Activated CD4-positive, CD25-positive, alpha-beta regulatory T cell (primary cell): ENCODE measurements at places on chromosomes 6 and 20.

DNA sequence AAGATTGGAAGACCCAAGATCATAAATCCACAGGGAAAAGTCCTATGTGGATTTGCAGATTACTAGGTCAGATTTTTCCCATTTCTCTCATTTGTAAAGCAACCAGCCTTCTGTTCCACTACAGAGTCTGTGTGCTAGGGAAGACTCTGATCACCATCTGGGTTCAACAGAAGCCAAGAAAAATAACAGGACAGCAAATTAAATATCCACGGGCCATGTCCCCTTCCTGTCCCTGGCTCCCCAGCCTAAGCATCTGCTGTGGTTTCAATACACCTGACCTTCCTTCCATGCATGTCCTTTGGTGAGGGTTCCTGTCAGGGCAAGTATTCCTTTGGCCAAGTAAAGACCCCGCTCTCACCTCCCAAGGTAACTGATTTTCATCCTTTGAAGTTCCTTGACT, 558.8 kb downstream of the KIF16B start:
- DNase-seq = no peak

DNA sequence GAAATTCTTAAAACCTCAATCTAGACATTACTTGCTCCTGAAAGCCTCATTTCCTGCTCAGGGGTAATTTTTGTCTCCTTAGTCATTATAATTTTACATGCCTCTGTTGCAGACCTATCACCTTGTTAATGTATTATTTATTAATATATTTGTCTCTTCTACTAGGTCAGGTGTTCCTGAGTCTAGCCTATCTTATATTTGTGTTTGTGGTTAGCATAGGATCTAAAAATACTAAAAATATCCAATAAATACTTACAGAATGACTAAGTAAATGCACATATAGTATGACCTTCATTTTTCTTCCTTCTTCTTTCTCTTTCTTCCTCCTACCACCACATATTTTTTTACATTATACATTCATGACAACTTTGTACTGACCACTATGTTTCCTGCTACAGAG, 268.9 kb upstream of the HS3ST5 start:
- no peak for DNase-seq

- no peak for DNase-seq
Measured at GRCh38 chr6:35498422-35499067, 1.7 kb upstream of the TEAD3 start.

DNA sequence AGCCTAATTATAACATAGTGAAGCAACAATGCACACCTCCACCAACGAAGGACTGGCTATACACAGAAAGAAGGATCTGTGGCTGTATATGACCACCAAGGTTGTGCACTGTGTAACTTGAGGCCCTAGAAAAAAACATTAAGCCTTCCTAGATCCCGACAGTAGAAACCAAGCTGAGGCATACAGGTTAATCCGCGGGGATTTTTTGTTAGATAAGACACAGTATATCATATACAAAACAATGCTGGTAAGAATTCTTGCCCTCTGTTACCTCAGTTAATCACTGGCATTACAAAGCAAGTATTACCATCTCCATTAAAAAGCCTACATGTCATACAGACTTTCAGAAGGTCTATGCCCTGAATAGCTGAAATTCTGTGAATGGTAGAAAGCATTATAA, 228.8 kb downstream of the TBC1D32 start:
- no peak for DNase-seq

- no peak for DNase-seq
Measured at GRCh38 chr6:11208267-11208666, 24.2 kb downstream of the NEDD9 start.

- no peak for DNase-seq
Measured at GRCh38 chr6:116877743-116878142, 701 bp downstream of the RFX6 start.

GRCh38 chr6:168116975-168117899, 38.2 kb upstream of the FRMD1 start:
- DNase-seq = no peak

DNA sequence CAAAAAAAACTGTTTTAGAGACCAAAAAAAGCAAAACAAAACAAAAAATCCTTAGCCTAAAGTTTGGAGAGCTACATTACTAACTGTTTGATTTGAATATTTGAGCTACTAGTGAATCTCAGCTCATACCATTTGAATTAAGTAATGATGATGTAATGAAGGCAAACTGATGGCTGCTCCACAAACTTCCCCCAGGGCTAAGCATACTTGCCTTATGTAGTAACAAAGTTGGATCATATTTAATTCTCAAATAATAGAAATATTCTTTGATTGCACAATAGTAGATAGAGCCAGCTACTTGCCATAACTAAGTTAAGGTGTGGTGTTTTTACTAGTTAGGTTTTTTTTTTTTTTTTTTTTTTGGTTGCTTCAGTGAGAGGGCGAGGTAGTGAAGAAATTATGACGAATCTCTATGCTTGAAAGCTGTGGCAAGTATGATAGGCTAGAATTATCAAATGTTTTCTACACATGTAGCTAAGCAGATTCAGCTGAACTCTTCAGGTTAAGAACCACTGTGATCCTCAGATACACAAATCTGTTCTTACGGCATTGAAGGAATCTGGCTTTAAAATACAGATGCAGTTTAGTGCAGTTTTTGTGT, 2.9 kb downstream of the RAB32 start:
- DNase-seq = no peak

DNA sequence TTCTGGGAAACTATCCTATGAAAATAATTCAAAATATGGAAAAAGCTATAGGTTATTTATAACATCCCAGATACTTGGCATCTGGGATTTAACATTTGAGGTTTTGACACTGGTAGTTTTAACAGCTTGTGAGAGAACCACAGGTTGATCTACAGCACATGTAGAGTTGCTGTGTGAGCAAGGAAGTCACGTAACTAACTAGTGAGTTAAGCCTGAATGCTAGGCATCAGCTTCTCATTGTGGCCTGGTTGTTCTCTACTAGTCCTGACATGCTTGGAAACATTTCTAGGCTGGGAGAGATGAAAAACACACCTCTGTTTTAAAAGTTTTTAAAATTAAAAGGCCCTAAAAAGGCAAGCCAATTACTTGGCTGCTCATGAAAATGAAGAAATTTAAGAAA, 28.2 kb downstream of the ESF1 start:
- DNase-seq = no peak

DNA sequence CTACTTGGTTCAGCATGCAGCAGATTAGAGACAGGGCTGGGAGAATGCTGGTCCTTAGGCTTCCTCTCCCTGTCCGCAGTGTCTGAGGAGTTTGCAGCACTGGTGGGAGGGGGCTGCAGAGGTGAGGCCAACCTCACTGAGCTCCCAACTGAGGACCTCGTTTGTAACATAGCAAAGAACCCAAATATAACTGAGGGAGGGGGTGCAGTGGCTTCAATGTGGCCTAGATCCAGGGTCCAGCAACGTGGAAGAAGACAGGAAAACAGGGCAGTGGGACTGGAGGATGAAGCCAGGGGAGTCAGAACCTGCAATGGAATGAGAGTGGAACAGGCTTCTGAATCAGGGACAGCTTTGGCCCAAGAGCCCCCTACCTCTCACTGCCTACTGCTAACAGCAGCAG, 84.3 kb upstream of the MAFB start:
- DNase-seq = no peak

- no peak for DNase-seq
Measured at GRCh38 chr20:1831606-1832005, 63.6 kb upstream of the SIRPA start.

GRCh38 chr20:63178889-63179686, 36.8 kb downstream of the YTHDF1 start:
- peak; percentile 34 for DNase-seq

DNA sequence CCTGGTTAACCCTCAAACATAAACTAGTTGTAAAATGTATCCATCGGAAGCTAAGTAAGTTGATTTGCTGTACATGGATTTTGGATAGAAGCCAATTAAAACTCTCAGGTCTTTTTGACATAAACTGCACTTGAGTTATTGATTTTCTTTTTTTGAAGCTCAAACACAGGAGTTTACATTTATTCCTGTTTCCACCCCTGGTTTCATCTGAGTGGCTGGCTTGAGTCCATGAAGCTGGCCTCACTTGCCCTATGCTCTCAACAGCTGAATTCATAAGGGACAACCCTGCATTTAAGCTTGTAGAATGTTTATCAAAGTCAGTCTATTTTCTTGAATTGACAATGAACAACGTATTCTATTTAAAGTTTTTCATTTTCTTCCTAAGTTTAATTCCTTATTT, 58.1 kb upstream of the PLEKHG1 start:
- no peak for DNase-seq

- no peak for DNase-seq
Measured at GRCh38 chr6:50995036-50995435, 176.4 kb downstream of the TFAP2B start.

- DNase-seq = no peak
Measured at GRCh38 chr6:15823838-15824414, 161.1 kb upstream of the DTNBP1 start.

- no peak for DNase-seq
Measured at GRCh38 chr6:35474131-35474941, 6.1 kb downstream of the RPL10A start.

GRCh38 chr6:36200154-36200891, 3.8 kb downstream of the BRPF3 start:
- no peak for DNase-seq

GRCh38 chr6:163344411-163344810, 70.1 kb upstream of the QKI start:
- DNase-seq = no peak

- DNase-seq = no peak
Measured at GRCh38 chr6:110485491-110485890, 9.1 kb upstream of the SLC22A16 start.

GRCh38 chr20:44586289-44586911, 4.0 kb downstream of the PKIG start:
- DNase-seq = no peak

GRCh38 chr6:128039543-128039942, 138.7 kb upstream of the THEMIS start:
- no peak for DNase-seq

- DNase-seq = no peak
Measured at GRCh38 chr6:170047823-170048222, 243.1 kb downstream of the DLL1 start.

GRCh38 chr6:24673625-24674024, 6.7 kb downstream of the ACOT13 start:
- no peak for DNase-seq

DNA sequence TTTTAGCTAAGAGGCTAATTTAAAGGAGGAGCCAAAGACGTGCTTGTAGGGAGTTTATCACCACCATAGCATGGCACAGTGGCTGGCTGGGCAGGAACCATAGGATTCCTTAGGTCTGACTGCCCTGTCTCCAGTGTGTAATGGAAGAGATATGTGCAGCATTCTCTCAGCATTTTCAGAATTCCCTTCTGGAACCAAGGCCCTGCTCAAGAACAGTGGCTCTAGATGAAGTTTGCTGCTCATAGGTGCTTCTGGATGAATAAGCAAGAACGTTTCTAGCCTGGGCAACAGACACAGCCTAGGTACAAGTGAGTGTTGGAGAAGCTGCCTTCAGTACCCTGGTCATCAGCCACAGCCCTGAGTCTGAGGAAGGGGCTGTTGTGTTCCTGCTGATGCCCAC, 69.1 kb downstream of the LCA5 start:
- DNase-seq = no peak

DNA sequence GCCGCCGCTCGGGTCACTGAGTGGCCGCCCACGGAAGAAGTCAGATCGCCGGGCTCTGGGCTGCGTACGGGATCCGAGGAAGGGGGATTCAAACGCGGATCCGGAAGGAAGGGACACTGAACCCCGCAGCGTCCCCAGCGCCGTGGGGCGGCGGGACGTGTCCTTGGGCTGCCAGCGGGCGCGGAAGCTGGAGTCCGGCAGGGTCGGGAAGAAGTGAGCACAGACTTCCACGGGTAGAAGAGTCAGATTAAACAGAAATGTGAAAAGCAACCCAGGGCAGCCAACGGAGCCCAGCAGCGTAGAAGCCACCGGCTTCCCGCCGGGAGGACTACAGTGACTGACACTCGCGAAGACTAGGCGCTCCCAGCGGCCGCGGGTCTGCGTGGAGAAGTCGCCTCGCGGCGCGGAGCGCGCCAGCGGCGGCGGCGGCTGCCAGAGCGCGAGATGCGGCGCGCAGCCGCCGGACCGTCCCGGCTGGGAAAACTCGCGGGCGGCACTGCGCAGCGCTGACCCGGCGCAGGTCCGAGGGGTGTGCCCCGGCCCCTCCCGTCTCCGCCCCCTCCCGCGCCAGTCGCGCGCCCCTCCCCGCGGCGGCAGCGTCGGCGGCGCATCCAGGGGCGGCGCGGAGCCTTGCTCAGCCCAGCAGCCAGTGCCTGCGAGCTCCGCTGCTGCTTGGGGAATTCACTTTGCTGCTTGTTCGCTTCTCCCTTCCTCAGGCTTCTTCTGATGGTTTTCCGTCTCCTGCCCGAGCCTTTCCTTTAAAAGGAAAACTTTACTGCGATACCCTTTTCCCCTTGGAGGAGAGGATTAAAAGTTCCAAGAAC, at the start of gene SAMD5:
TSS of gene SAMD5 (plus strand) at position 649 of the 824 bp plus-strand sequence. CDS start 239 bp downstream, outside the sequence.
- DNase-seq = no peak
